ENCODE measurements at places on chromosomes 6 and 20.

DNA sequence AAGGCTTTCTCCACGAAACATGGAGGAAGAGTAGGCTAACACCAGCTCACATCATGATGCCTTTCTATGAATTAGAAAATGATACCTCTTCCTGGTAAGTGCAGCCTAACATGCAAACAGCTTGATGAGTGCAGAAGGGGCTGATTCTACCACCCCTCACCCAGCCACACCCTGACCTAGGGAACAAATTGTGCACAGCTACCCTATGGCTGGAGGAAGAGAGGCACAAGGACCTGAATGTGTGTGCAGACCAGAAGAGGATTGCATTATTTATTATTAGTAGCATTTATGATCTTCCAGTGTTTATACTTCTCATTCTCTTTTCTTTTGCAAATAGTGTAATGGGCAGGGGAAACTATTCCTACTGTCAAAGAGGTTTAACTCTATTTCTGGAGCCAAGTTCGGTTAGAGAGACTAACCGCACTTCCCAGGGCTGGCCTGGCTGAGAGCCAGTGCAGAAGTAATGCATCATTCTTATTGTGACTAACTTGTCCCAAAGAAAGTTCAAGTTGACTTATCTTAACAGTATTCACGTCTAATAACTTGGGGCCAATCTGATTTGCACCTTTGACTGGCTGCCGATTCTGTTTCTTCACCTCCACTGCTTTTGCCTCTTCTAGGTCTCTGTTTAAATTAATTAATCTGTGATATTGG is 237.5 kb downstream of the CD83 start:
- DNase-seq, result peak; percentile 94

DNA sequence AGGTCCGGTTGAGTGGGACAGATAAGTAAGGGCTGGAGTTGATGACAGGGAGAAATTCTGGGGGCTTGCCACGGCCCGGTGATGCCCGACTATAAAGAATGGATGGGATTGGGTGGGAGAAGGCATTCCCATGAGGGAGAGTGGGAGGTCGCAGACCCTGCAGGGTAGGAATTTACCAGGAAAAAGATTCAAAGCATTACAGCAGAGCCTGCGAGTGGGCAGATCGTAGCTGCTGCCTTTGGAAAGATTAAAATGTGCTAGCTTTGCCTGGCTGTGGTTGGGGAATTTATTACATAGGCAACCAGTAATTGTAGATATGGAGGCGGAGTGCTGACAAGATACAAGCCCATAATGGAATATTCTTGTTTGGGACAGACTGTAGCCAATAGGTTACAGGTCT is 49.5 kb downstream of the KDM1B start:
- no peak for DNase-seq

DNA sequence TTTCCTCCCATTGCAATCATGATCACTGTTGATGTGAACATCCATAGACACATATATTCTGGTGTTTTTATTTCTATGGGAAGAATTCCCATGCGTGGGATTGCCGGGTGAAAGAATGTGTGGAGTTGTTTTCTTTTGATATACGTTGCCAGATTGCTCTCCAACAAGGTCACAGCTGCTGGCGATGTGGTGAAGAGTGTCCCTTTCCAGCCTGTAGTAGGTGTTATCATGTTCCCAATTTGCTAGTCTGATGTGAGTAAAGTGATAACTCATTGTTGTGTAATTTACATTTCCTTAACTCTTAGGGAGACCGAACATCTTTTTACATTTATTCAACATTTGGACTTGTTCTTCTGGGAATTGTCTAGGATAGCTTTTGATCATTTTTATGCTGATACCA is 14.5 kb upstream of the ELMO2 start:
- DNase-seq, result no peak

GRCh38 chr20:12896180-12896579 is 112.6 kb upstream of the SPTLC3 start:
- no peak for DNase-seq

GRCh38 chr6:45635284-45635867 is 257.6 kb upstream of the SUPT3H start:
- DNase-seq, result no peak

DNA sequence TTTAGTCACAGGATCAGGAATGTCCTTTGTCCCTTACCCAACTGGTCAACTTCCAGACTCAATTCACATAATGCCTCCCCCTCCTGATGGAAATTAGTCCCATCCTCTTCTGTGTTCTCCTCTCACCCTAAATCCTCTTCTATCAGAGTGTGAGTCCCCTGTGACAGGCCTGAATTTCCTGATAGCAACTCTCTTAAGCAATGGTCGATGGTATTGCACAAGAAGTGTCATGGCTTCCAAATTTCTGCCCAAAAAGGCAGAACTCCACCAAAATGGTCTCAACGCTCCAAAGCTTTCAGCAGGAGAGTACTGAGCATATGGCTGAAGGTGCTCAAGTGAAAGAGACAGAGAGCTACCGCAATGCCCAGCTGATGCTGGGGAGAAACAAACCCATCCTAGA is 2.4 kb downstream of the PREP start:
- peak; percentile 55 for DNase-seq

DNA sequence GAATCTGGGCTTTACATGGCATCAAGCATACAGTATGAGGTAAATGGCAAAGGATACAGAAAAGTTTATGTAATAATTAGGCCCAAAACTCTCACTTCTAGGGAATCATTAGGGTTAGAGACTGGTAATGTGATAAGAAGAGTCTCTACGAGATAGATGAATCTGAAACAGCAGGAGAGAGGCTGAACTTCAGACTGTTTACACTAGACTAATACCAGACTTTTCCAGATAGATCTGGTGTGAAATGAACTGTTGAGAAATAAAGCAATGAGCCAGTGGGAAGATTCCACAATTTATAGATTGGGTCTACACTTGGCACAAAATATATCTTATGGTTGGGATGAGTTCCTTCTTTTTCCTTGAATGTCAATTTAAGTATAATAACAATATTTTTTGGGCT is 134.3 kb downstream of the MAN1A1 start:
- no peak for DNase-seq

DNA sequence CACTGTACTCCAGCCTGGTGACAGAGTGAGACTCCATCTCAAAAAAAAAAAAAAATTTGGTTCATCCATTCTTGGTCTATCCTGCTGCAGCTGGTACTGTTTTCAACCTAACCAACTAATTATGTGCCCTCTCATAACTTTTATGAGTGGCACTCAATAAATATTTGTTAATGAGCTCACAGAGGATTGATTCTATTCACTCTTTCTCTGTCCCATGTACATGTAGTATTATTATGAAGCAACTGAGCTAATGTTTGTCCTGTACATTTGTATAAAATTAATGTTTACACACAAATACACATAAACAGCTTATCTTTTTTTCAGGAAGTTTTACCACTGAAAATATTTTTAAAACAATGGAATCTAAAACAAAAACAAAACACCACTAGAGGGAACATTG is 10.1 kb downstream of the RIPOR2 start:
- no peak for DNase-seq

Data from AML-193 (cell line).